ENCODE measurements at places on chromosomes 3 and 15.

- DNase-seq, result no peak
Measured at GRCh38 chr3:189821262-189821661, 190.1 kb downstream of the TP63 start.

GRCh38 chr15:68795298-68795848, 25.3 kb downstream of the ANP32A start:
- peak; percentile 83 for DNase-seq

GRCh38 chr3:2198776-2199279, 100.2 kb downstream of the CNTN4 start:
- no peak for DNase-seq

GRCh38 chr3:107690522-107691138, 167.9 kb downstream of the BBX start:
- DNase-seq, result peak; percentile 62

DNA sequence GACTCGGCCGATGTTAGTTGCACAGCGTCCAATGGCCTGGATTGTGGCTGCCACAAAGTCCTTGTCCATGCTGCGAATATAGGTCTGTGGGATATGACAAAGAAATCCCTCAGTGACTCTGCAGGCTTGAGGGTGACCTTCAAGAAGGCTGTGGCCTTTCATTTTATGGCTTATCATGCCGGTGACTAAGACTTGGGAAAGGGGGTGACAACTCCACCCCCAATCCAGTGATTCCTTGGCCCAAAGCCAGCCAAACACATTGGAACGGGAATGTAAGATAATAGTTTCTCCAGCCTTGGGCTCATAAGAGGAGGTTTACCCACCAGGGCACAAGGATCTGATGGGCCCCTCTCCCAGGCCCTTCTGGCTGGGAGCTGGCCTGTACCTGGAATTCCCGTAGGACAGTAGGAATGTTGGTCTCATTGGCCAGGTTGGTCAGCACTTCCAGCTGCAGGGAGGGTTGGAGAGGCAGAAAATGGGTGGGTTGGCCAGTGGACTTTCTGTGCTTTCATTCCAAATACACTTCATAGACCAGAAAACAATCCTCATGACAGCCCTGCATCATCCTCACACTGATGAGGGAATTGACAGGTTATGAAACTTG, 30.7 kb upstream of the CPEB1 start:
- DNase-seq, result no peak

- no peak for DNase-seq
Measured at GRCh38 chr15:89364741-89365450, 30.3 kb upstream of the POLG start.

DNA sequence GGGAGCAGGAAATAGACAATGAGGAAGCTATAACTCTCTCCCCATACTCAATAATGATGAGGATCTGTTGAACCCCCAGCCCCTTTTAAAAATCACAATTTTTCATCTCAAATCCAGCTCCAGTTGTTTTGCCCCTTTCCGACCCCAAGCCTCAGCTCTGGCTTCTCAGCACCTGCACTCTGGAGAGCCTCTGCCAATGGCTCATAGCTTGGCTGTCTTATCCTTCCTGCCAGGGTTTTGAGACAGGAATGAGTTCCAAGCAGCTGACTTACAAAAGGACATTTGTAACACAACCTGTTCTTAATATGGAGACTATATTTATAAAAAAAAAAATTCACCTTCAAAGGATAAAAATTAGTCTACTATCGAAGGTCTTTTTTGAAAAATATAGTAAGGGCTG, 105.9 kb upstream of the NEDD4 start:
- no peak for DNase-seq

GRCh38 chr15:97459771-97460170, 500.7 kb upstream of the ARRDC4 start:
- DNase-seq, result no peak

GRCh38 chr3:170493712-170494182, 75.1 kb downstream of the CLDN11 start:
- DNase-seq, result no peak

- DNase-seq, result no peak
Measured at GRCh38 chr15:87761736-87762509, 494.6 kb downstream of the NTRK3 start.

DNA sequence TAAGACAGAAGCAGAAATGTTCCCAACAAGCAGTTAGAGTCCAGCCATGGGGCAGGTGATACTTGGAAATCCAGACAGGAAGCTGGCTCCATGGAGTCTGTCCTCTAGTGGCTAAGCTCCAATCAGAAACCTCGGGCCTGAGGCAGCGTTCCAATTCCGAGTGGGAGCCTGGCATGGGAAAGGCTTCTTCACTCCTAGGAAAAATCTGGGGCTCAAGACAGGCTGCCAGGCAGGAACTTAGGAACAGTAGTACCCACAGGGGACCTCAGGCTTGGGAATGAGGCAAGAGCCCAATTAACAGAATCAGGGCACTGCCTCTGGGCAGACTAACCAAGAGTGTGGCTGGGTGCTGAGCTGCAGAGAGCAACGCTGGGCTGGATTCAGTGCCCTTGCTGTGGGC, 6.2 kb upstream of the ATP13A4 start:
- DNase-seq, result no peak

- peak; percentile 42 for DNase-seq
Measured at GRCh38 chr15:62071711-62072308, 5.0 kb downstream of the C2CD4A start.

DNA sequence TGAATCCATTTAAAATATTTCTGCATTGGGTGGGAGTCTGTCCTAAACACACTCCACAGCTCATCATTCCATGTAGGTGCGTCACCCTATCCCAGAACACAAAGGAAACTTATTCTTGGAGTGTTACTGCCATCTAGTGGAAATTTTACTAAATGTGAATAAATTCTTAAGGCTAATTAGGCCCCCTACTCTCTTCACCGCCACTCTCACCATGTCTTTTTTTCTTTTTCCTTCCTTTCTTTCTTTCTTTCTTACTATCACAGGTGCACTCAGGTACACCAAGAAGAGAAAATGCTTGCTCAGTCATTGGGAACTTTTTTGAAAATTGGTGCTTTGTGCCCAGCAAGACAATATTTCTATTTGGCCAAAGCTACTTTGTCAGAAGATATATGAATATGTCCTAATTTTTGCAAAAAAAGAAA, 26.4 kb upstream of the ATP8B4 start:
- DNase-seq, result peak; percentile 85

DNA sequence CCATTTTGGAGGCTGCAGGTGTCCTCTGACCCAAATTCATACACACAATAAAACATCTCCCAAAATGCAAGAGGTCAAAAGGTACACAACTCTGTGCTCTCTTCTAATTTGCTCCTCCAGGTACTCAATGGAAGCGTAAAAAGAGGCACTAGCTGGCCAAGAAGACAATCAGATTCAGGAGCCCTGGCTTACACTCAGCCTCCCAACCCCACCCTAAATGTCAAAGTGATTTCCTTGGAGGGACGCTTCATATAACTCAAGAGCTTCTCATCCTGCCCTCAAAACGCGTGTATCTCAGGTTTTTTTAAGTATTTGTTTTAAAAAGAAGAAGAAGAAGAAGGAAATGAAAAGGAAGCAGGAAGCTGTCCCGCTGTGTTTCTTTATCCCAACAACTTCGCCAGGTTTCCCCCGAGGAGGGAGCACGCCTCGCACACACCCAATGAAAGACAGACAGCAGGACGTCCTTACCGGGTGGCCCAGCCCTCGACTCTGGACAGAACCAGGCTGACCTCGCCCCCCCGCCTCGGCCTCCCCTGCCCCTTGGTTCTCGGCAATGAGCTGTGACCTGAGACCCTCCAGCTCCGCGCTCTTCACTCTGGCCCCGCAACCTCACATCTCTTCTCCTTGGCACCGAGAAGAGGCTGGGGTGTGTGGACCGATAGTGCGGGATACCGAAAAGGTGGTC, 620.7 kb upstream of the ZNF385D start:
- DNase-seq, result no peak

DNA sequence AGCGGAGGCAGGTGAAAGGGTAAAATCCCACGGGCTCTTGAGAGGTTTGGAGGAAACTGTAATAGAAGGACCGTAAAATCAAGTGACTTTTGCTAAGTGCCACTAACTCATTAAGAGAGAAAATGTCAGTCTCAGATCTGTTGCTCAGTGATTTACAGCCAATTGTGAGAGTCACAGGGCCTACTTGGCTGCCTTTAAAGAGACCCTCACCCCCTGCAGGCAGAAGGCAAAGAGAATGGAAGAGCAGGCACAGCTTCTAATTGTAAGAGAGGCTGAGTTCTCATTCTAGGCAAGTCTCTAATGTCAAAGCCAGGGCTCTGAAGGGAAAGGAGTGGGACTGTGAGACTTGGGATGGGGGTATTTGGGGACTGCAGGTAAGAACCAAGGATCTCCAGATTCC, 9.3 kb upstream of the SYNM start:
- no peak for DNase-seq

- no peak for DNase-seq
Measured at GRCh38 chr3:14531856-14532395, 8.2 kb downstream of the GRIP2 start.

- no peak for DNase-seq
Measured at GRCh38 chr3:112199622-112200316, 66.7 kb upstream of the GCSAM start.

GRCh38 chr15:89806559-89807550, 7.8 kb downstream of the ANPEP start:
- no peak for DNase-seq

DNA sequence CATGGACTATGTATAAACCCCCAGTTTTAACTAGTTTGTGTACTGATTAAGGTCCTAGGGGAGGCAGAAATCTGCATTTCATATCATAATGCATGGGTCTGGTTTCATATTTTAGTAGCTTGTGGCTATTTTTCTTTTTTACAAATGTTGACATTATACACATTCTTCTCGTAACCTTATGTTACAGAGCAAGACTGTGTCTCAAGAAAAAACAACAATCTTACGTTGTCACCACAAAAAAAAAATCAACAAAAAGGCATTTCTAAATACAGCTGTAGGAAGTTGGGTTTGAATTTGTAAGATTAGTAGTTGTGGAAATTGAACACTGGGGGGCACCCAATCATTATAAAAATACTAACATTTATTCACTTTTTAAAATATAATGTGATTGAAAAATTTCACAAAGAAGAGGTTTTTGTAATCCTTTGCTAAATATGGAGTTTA, 17.9 kb downstream of the SERP1 start:
- peak; percentile 42 for DNase-seq

DNA sequence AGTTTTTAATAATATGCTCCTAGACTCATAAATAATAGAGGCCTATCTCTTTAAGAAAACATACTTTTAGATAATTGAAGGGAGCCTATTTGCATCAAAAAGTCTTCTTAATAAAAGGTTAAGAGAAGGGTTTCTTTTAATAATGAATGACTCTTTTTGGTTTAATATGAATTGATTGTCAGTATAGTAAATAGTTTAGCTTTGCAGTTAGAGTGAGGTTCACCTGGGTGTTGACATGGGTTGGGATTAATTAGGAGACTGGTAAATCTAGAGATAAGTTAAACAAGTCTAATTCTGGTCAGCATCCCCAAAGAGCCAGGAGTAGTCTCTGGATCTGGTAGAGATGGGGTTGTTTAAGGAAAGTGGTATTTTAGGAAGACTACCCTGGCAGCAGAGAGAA, 43.0 kb downstream of the KAT2B start:
- no peak for DNase-seq

DNA sequence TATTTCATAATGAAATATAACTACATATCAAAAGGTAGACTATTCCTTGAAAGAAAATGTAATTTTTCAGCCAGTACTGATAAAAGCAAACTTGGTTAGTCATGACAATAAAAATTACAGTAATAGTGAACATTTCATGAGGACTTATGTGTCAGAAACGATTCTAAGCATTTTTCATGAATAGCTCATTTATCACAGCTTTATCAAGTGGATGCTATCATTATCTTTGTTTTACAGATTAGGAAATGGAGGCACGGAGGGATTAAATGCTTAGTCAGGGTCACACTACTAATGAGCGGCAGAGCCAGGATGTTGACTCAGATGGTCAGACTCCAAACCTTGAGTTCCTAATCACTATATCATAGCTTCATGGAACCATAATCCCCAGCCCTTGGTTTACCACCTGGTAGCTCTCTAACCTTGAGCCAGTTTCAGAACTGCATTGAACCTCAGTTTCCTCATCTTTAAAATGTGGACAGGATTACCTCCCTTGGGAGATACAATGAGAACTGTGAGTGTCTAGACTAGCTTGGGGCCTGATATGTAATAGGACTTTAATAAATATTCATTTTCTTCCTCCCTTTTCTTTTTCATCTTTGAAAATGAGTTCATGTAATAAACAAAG, 85.4 kb downstream of the TNIK start:
- peak; percentile 72 for DNase-seq

DNA sequence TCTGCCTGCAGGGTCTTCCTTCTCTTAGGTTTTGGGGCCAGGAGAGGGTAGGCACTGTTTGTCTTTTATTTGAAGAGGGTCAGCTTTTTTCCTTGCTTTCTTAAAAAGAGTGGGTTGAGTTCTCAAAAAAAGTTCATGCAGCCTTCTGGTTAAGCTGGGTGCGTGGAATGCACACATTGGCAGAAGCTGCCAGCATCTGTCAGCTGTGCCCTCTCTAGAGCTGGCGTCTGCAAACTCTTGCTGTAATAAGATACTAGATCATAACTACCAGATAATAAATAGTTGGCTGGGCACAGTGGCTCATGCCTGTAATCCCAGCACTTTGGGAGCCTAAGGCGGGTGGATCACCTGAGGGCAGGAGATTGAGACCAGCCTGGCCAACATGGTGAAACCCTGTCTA, 373.4 kb downstream of the OCA2 start:
- no peak for DNase-seq

- no peak for DNase-seq
Measured at GRCh38 chr15:27237319-27237939, 266.4 kb downstream of the GABRG3 start.

DNA sequence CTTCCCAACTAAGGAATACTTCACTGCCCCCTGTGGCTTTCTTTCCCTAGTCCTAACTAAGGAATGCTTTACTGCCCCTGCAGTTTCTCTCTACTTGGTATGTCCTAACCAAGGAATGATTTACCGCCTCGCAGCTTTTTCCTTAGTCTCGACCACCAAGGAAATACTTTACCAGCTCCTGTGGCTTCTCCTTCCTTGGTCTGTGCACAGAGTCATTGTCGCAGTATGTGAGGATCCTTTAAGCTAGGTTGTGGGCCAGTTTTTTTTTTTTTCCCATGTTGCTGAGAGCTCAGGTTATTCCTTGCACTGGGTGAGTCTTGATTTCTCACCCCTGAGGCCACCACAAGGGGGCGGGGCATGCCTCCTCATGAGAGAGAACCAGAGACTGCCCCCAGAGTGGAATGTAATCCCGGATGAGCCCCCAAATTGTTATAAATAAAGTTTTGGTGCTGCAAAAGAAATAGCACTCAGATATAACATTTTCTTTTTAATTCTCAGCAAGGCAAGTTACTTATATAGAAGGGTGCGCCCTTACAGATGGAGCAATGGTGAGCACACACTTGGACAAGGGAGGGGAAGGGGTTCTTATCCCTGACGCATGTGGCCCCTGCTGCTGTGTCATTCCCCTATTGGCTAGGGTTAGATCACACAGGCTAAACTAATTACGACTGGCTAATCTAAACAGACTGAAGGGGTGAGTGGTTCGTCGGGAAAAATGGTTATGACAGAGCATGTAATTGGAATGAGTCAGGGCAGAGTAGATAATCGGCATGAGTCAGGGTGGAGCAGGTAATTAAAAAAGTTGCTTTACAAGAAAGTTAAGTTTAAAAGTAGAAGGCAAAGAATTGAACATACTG, 27.0 kb downstream of the NDUFB4 start:
- peak; percentile 13 for DNase-seq
